ENCODE measurements at places on chromosomes 12 and 14.
A peak's percentile ranks its signal among the peaks of the same experiment; 100 is the strongest.

- no peak for DNase-seq
Measured at GRCh38 chr14:106506881-106507305, 980.5 kb downstream of the TMEM121 start.

- DNase-seq = no peak
Measured at GRCh38 chr14:105738638-105739037, 212.3 kb downstream of the TMEM121 start.

DNA sequence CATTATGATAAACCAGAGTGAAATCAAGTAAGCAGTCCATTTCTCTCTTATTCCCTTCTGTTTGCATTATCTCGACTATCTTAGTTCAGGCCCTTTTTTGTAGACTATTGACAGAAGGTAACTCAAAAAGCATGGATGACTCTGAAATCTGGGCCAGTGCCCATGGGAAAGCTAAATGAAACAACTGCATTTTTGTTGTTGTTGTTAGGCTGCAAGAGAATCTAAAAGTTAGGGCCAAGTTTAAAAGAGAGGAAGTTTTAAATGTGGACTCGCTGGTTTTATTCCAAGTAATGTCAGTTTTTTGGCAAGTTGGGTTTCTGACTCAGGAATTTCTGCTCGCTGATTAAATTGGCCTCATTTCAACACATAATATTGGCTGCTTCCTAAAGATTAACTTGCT is 201.1 kb downstream of the PIK3C2G start:
- peak; percentile 33 for DNase-seq

- peak; percentile 43 for DNase-seq
Measured at GRCh38 chr12:30792648-30793499, 38.1 kb upstream of the CAPRIN2 start.

DNA sequence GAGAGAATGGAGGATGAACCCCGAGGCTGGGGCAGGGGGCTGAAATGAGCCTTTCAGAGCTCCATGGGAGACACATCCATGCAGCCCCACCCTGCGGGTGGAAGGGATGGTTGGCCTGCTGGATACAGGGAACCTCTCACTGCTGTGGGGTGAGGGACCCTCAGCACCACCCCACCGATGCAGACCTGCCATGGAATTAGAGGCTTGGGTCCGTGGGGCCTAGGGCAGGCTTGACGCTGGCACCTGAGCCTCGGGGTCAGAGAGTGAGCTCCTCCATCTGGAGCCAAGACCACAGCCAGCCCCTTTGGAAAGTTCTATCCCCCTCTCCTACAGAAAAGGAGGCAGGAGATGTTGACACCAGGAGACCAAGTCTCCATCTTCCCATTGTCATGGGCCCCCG is 7.4 kb upstream of the KRT74 start:
- no peak for DNase-seq

DNA sequence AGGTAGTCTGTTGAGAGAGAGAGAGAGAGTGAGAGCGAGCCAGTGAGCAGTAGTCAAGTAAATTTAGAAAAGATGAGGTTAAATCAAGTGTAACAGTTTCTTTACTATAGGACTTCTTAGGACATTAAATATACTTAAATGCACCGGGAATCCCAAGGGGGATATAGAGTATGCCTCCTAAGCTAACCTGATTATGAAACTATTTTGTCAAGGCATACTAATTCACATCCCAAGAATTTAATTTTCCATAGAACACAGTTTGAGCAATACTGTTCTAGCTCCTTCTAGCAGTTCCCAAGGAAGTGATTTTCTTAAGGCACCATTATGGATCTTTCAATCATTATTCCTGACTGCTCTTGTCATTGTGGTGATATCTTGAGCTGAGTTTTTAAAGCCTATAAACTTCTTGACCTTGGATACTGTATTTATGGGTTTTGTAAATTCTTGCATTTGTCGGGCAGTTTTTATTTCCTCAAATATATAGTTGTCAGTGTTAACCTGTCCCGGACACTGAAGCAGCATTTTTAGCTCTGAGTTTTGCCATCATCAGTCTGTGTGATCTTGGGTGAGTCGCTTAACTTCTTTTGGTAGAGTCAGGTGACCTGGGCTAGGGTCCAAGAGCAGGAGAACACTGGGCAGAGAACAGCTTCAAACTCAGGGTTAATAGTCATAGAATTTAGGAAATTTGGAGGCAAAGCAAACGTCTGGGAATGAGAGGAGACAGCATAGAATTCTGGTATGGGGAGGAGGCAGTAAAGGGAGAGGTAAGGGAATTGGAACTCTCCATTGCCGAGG is 196.5 kb upstream of the FRMD6 start:
- DNase-seq = no peak

DNA sequence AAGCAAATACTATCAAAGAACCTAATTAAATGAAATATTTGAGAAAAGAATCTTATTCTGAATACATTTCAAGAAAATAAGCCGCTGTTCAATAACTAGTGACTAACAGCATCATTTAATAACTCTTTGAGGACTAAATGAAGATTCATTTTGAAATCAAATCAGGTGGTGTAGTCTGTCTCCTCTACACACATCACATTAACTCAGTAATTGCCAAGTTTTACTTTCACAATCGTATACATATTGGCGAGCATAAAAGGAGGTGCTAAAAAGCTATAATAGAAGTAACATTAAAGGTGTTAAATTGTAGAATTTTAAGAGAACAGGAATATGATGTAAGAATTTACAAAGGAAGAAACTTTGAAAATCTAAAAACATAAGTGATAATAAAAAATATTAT is 185.1 kb downstream of the MDGA2 start:
- no peak for DNase-seq

DNA sequence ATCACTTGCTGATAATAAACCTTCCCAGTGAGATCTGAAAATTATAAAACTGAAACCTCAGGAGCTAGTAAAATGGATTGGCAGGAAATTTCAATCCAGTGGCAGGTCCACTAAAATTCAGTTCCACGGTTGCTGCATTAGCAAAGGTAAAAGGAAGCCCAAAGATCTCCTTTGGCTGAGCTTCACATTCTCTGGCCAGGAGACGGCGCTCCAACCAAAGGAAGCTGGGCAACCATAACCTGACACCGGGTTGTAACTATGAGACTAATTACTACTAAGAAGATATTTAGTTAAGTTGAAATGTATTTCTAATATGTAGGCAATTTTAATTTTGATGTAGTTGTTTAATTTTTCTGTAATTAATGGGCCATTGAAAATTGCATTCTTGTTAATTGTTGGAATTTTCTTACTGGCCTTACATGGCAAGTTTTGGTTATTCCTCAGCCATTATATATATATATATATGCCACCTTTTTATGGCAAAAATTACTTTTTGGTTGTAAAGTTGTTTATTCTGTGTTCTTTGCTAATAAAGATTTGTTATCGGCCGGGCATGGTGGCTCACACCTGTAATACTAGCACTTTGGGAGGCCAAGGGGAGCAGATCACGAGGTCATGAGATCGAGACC is 17.0 kb downstream of the OR8S1 start:
- peak; percentile 19 for DNase-seq

- DNase-seq = no peak
Measured at GRCh38 chr12:12123036-12123604, 52.4 kb downstream of the BCL2L14 start.

- DNase-seq = peak; percentile 83
Measured at GRCh38 chr12:104177663-104178501, 37.7 kb upstream of the TXNRD1 start.

GRCh38 chr12:128519426-128519825 is 252.5 kb downstream of the TMEM132C start:
- no peak for DNase-seq

DNA sequence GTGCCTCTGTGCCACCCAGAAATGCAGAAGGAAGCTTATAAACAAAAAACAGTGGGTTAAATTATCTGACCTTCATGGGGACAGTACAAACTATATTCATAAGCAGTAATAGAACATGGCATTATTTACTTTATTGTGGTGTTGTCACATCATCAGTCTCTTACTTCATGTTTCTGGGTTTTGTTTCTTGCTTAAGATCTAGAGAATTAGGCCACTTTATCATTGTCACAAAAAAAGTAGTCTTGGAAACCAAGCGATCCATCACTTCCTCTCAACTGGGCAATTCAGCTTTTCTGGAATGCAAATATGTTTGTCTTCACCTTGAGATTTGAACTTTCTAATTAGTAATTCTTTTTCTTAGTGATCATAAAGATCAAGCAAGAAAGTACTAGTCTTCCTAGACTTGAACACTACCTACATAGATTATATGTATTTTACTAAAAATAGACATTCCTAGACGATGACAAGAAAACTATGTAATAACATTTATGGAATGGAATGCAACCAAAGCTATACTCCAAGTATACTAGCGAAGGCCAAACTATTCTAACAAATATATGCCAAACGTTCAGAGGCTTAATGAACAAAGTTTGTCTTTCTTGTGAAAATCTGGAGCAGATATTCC is 363.4 kb downstream of the DAD1 start:
- DNase-seq = peak; percentile 86

GRCh38 chr12:131094831-131095805 is 141.4 kb downstream of the ADGRD1 start:
- no peak for DNase-seq

- no peak for DNase-seq
Measured at GRCh38 chr12:124213666-124214347, 81.1 kb upstream of the RFLNA start.

DNA sequence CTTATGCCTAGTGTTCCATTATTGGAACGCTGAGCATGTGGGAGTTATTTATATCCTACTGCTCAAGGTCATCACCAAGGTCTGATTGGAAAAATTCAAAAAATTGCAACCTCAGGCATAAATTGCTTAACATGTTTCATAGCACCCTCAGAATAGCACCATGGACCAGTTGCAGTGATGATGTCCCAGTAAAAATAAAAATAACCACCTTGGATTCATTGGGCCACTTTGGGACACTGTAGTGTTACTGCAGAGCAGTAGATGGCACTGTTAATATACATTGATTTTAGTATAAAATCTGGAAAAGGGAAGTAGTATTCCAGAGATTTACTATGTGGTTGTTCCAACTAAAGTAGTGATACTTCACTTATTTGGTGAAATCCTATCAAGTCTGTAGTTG is 31.0 kb upstream of the PTCSC3 start:
- no peak for DNase-seq

- DNase-seq = no peak
Measured at GRCh38 chr12:75833268-75833667, 198.3 kb downstream of the PHLDA1 start.

GRCh38 chr12:42346403-42347002 is 20.5 kb downstream of the PPHLN1 start:
- no peak for DNase-seq

GRCh38 chr12:92259696-92260251 is 114.1 kb upstream of the BTG1 start:
- DNase-seq = peak; percentile 3

DNA sequence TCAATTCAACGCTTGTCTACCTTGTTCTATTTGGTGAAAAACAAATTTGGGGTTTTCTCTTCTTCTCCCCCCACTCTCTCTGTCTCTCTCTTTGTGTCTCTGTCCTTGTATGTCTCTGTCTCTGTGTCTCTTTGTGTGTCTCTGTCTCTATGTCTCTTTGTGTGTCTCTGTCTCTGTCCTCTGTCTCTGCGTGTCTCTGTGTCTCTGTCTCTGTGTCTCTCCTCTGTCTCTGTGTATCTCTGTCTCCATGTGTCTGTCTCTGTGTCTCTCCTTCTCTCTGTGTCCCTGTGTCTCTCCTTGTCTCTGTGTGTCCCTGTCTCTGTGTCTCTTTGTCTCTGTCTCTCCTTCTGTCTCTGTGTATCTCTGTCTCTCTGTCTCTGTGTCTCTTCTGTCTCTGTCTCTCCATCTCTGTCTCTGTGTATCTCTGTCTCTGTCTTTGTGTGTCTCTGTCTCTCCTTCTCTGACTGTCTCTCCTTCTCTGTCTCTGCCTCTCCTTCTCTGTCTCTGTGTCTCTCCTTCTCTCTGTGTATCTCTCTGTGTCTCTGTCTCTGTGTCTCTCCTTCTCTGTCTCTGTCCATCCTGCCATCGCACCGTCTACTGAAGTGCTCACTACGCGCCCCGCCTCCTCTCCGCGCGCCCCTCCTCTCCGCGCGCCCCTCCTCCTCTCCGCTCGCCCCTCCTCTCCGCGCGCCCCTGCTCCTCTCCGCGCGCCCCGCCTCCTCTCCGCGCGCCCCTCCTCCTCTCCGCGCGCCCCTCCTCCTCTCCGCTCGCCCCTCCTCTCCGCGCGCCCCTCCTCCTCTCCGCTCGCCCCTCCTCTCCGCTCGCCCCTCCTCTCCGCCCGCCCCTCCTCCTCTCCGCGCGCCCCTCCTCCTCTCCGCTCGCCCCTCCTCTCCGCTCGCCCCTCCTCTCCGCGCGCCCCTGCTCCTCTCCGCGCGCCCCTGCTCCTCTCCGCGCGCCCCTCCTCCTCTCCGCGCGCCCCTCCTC is 12.8 kb downstream of the LRCOL1 start:
- DNase-seq = peak; percentile 43

- DNase-seq = no peak
Measured at GRCh38 chr12:49037111-49037946, 18.8 kb upstream of the PRKAG1 start.

GRCh38 chr12:101829639-101830366 is 956 bp downstream of the GNPTAB start:
- no peak for DNase-seq

- no peak for DNase-seq
Measured at GRCh38 chr14:92316937-92317336, 6.0 kb upstream of the SLC24A4 start.

- no peak for DNase-seq
Measured at GRCh38 chr14:103539056-103539825, 10.2 kb downstream of the TRMT61A start.

DNA sequence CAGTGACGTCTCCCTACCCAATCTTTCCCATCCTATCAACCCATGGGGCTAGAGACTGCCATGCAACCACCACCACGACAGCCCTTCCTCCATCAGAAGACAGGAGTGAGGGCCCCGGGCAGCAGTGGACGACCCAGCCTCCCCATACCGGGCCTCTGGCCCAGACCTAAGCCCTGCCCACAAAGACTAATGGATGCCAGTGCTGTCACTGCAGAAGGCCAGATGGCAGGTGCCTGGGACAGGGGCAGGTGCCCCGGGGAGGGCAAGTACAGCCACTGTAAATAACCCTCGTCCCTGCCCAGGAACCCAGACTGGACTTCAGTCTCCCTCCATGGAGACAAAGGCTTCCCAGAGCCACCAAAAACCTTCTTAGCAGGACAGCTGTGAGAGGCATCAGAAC is 20.3 kb upstream of the HSPB8 start:
- DNase-seq = no peak

GRCh38 chr14:100376751-100377171 is 53.6 kb downstream of the SLC25A47 start:
- peak; percentile 49 for DNase-seq
